Right lobe of liver (tissue), 6 donors: ENCODE measurements at places on chromosomes 6 and 20. TPM values are rescaled to one million over a fixed set of nuclear protein-coding genes. Genes with fewer than 3 reads are reported as not detected.

BHLHE23 gene
- total RNA-seq = not detected

- no peak for DNase-seq
Measured at GRCh38 chr6:107787589-107787960, 36.5 kb downstream of the SCML4 start.

- no peak for DNase-seq
Measured at GRCh38 chr6:6912817-6913744, 194.7 kb upstream of the RREB1 start.

LY6G5C gene
- 0.82 TPM for total RNA-seq

GRCh38 chr6:115863211-115863610 lies 197.5 kb downstream of the FRK start:
- DNase-seq = no peak

SLC17A1 gene
- 14.2 TPM for total RNA-seq

DNA sequence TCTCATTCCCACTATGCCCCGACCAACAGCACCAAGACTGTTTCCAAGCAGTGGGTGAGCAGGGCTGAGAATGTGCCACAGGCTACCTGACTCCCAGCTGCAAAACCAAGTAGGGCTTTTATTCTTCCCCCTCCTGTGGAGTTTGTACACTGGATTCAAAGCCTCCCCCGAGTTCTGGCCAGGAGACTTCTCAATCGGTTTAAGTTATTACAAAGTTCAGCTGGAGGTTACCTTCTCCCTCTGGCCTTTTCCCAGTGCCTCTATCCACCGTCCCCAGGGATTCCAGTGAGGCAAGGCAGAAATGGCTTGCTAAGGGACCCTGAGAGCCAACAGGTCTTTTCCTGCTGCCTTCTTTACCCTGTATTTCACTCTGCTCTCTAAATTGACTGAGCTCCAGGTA lies 217.0 kb downstream of the ADGRG6 start:
- DNase-seq = no peak

GRCh38 chr6:120248451-120248850 lies 898.9 kb upstream of the MAN1A1 start:
- DNase-seq = no peak

ID4 gene
- 0.39 TPM for total RNA-seq

DNA sequence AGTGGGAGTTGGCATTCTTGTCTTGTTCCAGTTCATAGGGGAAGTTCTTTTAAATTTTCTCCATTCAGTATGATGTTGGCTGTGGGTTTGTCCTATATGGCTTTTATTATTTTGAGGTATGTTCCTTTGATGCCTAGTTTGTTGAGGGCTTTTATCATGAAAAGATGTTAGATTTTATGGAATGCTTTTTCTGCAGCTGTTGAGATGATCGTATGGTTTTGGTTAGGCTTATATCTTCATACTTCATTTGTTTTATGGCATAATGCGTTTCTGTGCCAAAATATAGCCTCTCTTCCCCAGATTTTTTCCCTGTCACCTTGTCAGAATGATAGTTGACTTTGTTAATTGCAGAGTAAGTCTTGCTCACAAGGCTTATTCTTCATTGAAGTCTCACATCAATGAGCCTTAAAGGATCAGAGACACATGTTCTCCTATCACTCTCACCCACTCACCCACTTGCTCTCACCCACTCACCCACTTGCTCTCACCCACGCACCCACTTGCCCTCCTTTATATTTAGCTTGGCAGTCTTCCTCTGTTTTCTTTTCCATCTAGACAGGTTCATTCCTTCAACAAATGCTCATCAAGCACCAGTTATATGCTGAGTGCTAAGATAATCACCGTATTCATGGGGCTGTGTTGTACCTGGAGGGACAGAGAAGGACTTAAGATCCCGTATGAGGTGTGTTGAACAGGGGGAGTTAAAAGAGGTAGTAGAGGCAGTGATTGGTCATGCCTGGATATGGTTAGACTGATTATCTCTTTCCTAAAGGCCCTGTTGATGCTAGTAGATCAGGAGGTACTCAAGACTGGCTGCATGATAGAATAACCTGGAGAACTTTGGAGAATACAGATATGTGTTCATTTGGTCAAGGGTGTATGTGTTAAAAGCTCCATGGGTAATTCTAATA lies 19.3 kb downstream of the UST start:
- no peak for DNase-seq

- DNase-seq = no peak
Measured at GRCh38 chr6:12657884-12658283, 58.7 kb upstream of the PHACTR1 start.

- DNase-seq = no peak
Measured at GRCh38 chr6:56430629-56431600, 183.5 kb upstream of the COL21A1 start.

GRCh38 chr6:111874025-111874415 lies 768 bp upstream of the FYN start:
- DNase-seq = no peak

DNA sequence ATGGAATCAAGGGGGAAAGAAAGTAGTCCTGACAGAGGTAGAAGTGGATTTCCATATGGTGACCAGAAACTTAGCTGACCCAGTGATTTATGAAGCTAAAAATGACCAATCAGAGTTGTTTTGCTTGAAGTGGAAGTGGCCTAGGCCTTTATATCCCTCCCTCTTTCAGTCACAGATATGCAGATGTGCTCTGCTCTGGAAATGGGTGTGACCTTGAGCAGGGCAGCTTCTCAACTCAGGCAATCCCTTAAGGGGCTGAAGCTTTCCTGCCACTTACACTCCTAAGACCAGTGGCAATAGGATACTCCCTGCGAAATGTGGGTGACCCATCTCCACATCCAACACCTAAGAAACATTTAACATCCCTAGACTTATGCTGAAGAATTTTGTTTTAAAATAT lies 256.6 kb downstream of the EYS start:
- no peak for DNase-seq

GRCh38 chr6:169587975-169588374 lies 113.9 kb downstream of the WDR27 start:
- no peak for DNase-seq

DNA sequence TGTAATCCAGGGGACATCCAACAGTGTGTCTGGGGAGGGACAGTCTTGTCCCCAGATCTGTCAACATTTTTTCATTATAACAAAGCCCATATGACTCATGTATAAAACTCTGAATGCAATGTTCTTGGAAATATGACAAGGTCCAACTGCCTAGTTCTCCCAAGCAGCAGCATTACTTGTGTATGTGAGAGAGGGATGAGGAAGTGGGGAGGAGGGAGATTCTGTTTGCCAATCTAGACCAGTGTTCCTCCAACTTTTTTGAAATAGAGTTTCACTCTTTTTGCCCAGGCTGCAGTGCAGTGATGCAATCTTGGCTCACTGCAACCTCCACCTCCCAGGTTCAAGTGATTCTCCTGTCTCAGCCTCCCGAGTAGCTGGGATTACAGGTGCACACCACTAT lies 394.8 kb downstream of the DHX35 start:
- DNase-seq = no peak

DNA sequence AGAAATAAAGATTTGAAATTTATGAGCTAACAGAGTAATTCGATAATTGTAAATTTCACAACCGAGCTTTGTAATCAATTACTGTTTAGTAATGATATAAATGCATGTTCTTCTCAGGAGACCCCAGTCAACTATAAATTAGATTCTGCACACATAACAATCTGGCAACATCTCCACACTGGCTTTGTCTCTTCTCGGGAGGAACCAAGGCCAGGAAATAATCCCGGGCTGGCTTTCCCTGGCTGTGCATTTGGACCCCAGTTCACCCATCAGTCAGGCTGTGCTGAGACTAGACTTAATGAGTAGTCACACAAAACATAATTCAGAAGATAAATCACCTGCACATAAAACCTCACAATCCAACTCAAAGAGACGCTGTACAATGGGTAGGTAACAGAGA lies 65.5 kb downstream of the PTPRT start:
- DNase-seq = no peak

- DNase-seq = no peak
Measured at GRCh38 chr6:150334790-150335783, 33.7 kb upstream of the IYD start.

C20orf96 gene
- total RNA-seq = 2.0 TPM

DNA sequence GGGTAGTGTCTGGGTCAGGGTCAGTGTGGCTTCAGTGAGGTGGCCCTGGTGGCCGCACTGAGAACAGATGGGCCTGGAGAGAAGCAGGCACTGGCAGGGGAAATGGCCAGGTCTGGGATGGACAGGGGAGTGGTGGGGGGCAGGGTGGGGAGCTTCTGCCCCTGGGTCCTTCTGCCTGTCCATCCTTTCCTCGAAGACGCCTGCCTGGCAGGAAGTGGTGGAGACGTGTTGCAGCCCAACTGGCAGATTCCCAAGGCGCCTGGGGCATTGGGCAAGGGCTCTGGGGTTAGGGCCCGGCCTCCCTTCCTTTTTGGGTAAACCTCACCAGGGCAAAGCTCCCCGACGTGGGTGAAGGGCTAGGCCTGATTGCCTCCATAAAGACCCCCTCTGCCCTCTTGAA lies 10.4 kb downstream of the SRC start:
- DNase-seq = peak; percentile 71

- no peak for DNase-seq
Measured at GRCh38 chr6:37033255-37033654, 27.8 kb downstream of the FGD2 start.

DNA sequence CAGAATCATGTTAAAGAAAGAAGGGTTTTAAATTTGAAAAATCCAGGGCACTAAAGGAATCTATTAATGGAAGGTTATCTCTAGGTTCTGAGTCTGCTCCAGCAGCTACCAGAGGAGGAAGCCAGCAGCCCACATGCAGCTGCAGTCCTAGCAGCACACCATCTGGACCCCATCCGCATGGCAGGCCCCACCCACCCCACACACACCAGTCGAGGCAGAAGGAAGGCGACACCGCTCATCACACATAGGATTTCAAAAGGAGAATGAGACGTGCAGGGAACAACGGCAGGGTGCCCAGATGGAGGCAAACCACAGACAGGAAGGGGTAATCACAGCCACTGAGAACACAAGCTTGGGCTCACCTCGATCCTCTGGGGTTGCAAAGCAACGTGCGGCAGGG lies 78.9 kb downstream of the GINS1 start:
- DNase-seq = no peak

GRCh38 chr20:2756056-2756611 lies 44.3 kb downstream of the CPXM1 start:
- DNase-seq = no peak

RBBP8NL gene
- not detected for total RNA-seq

BMP2 gene
- 3.2 TPM for total RNA-seq

MTFR2 gene
- total RNA-seq = 0.12 TPM

DNA sequence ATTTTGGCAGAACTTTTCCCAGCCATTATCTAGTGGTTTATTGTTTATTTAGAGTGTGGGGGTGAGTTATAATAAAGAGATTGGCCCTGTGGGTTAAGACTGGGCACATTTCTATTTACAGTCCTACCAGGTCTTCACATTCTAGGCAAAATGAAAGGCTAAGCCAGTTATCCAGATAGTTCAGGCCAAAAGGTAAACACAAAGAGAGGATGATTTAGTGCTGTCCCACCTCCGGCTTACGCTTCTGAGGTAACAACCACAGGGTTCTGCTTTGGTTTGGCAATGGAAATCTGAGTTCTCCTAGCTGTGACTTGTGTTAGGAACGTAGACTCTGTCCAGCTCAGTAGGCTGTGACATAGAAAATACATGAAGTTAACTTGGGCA lies 50.3 kb upstream of the PTPRK start:
- no peak for DNase-seq

DNA sequence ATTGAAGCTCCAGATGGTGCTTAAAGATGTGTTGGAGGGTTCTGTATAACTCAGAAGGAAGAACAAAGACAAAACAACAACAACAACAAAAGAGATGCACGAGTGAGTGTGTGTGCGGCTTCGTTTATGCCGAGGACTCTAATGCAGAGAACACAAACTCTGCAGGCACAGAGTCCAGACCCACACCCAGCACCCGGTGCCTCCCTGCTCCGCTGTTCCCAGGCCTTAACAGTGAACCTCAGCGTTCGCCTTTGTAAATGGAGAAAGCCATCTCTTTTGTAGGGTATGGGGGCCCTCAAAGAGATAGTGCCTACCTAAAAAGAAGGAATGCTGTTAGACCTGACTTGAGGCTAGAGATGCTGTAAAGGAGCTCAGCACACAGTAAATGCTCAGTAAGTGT lies 243.3 kb downstream of the ERMARD start:
- no peak for DNase-seq

MDFI gene
- total RNA-seq = 2.4 TPM

DNA sequence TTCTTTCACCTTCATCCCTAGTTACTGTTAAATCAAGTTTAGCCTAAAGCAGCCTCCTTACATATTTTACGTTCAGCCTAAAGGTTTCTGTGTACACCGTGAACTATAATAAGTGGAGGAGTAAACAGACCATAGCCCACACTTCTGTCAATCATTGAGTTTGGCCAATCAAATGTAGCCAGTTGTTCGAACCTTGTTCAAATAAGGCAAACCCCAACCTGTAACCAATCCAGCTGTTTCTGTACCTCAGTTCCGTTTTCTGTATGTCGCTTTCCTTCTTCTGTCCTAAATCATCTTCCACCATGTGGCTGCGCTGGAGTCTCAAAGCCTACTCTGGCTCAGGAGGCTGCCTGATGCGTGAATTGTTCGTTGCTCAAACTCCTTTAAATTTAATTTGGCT lies 1.8 kb upstream of the FBXO30 start:
- no peak for DNase-seq

ACOT8 gene
- total RNA-seq = 15.5 TPM

DNA sequence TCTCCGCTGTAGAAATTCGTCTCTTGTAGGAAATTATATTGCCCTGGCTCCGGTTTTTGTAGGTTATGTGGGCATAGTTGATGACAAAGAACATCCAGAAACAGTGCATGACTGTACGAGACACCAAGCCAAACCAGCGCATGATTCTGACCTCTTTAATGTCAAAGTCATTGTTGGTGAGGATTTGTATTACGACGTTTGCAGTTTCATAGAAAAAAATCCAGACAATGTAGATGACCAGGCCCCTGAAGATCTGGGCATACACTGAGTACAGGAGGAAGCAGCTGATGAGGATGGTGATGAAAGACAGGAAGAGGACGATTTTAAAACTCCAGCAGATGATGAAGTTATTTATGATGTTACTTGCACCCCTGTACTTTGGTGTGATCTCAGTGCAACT lies 39.1 kb upstream of the TBC1D22B start:
- DNase-seq = no peak

- no peak for DNase-seq
Measured at GRCh38 chr6:109962271-109962670, 15.8 kb upstream of the GPR6 start.

GRCh38 chr6:3885262-3886036 lies 36.3 kb downstream of the FAM50B start:
- DNase-seq = no peak

CST5 gene
- not detected for total RNA-seq

DNA sequence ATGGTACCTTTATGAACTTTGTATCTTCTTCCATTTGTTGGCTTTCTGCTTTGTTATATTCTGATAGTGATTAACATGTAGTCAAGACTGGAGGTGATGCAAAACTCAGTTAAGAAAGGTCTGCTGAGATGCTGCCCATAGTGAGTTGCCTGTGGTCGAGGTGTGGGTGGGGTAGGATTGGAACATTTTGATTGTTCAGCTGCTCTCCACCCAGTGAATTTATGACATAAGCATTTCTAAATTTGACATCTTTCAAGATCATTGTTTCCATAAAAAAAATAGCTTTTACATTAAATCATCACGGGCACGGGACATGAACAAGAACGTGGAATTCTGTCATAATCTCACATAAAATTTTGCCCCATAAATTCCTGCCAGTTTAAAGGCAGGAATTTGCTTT lies 146.6 kb upstream of the POU3F2 start:
- no peak for DNase-seq

CRISP3 gene
- 0.24 TPM for total RNA-seq

GRCh38 chr6:41673704-41674000 lies 35.4 kb downstream of the MDFI start:
- no peak for DNase-seq
